Activated naive CD8-positive, alpha-beta T cell treated with anti-CD3 and anti-CD28 coated beads, Interleukin-2, amount 50 U/mL, for 24 hours (primary cell): ENCODE measurements at places on chromosomes 13 and 19.

DNA sequence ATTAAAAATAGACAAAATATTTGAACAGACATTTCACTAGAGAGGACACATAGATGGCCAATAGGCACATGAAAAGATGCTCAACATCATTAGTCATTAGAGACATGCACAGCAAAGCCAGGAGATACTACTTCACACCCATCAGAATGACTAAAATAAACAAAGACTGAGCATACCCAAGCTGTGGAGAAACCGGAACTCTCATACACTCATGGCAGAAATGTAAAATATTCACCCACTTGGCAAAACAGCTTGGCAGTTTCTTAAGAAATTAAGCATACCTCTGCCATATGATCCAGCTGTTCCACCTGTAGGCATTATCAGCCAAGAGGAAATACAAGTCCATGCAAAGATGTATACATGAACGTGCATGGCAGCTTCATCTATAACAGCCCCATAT, 213.4 kb downstream of the TSHZ3 start:
- no peak for DNase-seq

DNA sequence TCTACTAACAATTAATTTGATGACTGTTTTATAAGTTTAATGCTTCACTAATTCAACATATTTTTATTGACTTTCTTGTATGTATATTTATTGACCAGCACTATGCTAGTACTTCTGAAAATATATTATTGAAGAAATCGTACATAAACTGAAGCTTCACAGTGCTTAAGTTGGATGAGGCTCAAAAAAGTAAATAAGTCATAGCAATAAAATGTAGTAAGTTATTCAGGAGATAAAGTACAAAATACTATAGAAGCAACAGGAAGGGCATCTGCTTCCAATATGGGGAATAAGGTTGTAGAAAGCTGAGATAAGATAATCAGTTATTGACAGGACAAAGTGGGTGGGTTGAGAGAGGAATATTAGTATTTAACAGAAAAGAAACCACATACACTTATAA, 944.9 kb upstream of the MIR17HG start:
- DNase-seq: no peak

DNA sequence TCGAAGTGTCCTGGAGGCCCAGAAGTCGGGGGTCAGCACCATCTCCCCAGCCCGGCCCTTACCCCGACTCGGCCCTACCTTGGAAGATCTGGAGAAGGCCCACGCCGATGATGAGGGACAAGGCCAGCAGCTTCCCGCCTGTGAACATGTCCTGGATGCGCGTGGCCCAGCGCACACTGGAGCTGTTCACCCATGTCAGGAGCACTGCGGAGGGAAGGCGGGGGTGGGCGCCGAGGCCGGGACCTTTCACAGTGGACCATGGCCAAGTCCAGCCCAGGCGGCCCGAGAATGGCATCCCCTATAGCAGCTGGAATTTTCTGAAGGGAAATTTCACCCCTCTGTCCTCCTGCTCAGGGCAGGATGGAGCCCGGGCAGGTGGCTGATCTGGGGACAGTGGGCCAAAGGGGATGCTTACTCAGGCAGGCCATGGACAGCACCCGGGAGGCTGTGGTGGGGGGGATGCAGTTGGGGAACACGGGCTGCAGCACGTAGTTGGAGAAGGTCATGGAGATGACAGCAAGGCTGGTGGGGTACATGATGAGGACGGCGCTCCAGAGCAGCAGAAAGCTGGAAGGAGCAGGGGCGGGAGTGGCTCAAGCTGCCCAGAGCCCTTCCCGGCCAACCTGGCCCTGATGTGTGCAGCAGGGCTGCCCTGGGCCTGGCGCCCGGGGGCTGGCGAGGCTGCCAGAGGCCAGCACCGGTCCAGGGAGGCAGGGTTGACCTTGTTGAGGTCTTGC, 13.0 kb downstream of the SLC7A10 start:
- no peak for DNase-seq

DNA sequence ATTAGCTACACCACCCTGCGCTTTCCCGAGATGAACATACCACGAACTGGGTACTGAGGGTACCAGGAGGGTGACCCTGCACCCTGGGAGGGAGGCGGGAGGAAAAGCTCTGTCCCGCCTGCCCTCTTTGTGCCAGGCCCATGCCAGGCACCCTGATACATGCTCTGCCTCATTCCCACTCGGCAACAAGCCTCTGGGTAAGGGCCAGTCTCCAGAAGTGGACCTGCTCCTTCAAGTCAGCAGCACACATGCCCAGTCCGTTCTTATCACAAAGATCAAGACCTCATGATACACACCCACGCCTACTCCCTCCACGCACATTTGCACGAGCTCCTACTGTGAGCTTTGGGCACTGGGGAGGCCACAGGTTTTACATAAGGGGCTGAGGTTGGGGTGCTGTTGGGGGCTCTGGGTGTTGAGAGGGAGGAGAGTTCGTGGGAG, 2.0 kb upstream of the FFAR1 start:
- DNase-seq: no peak

DNA sequence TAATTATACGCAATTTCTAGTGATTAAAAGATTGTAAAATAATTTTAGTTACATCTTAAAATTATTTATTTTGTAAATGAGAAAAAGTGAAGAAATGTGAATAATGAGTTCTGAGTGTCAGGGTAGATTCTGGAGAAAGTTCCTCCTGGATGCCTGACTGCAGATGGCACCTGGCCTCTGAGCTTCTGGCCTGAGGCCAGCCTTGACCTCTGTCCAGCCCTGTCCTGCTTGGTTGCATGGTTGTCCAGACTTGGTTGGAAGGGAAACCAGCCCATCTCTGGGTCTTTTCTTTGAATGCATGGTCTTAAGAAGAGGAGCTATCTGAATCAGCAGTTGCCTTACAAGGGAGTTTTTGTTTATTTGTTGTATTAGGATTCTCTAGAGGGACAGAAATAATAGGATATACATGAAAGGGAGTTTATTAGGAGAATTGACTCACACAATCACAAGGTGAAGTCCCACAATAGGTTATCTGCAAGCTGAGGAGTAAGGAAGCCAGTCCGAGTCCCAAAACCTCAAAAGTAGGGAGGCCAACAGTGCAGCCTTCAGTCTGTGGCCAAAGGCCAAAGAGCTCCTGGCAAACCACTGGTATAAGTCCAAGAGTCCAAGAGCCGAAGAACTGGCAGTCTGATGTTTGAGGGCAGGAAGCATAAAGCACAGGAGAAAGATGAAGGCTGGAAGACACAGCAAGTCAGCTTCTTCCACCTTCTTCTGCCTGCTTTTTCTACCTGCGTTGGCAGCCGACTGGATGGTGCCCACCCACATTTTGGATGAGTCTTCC, 385.8 kb downstream of the ZNF536 start:
- DNase-seq: no peak

DNA sequence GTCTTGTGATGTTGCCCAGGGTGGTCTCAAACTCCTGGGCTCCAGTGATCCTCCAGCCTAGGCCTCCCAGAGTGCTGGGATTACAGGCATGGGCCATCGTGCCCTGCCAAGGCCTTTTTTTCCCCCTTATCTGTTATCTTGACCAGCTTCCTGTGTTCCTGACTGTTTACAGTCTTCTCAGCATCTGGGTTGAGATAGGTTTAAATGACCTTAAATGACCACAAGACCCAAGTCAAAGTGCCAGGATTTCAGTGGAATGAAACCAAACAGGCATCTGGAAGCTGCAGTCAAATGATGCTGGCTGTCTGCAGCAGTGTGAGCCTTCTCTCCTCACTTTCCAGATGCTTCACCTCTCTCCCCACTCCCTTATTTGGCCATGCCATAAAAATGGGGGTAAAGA, 114.2 kb upstream of the CLDN10 start:
- DNase-seq: no peak

- no peak for DNase-seq
Measured at GRCh38 chr13:33537026-33537425, 251.5 kb upstream of the STARD13 start.

GRCh38 chr13:66842766-66843165, 387.4 kb downstream of the PCDH9 start:
- DNase-seq: no peak

GRCh38 chr13:84917252-84917878, 881.9 kb downstream of the SLITRK6 start:
- DNase-seq: no peak

DNA sequence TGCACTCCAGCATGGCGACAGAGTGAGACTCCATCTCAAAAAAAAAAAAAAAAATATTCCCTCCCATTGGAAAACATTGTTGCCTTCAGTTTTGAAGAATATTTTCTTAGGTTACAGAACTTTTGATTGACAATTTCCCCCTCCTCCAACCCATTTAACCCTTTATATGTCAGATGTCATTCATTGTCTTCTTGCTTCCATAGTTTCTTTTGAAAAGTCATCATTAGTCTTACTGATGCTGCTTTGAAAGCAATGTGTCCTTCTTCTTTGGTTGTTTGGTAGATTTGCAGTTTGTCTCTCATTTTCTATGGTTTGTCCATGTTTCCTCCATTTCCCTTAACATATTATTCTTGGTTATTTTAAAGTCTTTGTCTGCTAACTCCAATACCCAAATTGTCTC, 25.4 kb downstream of the ZNF558 start:
- no peak for DNase-seq

DNA sequence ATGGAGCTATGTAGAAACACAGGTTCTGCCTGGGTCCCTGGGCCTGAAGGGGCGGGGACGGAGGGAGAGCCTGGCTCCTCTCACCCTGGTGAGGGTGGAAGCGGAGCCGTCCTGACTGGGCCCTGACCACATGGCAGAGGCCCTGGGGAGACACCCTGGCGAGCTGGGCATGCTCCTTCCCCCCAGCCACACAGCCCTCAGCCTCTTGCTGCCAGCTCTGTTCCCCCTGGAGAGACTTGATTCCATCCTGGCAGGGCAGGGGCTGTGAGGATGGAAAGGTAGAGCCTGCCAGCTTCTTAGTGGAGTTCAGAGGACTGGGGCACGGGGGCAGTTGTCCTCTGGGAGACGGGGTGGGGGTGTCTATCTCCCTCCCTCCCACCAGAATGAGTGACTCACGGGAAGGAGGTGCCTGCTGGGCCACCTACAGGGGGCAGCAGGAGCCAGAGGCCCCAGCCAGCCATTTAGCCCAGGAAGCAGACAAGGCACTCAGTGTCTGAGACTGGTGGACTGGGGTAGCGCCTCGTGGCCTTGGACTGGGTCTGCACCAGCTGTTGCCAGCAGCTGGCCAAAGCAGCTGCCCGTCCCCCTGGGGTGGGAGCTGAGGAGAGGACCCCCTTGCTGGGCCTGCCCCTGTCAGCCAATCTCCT, 22.8 kb upstream of the RNF17 start:
- no peak for DNase-seq

DNA sequence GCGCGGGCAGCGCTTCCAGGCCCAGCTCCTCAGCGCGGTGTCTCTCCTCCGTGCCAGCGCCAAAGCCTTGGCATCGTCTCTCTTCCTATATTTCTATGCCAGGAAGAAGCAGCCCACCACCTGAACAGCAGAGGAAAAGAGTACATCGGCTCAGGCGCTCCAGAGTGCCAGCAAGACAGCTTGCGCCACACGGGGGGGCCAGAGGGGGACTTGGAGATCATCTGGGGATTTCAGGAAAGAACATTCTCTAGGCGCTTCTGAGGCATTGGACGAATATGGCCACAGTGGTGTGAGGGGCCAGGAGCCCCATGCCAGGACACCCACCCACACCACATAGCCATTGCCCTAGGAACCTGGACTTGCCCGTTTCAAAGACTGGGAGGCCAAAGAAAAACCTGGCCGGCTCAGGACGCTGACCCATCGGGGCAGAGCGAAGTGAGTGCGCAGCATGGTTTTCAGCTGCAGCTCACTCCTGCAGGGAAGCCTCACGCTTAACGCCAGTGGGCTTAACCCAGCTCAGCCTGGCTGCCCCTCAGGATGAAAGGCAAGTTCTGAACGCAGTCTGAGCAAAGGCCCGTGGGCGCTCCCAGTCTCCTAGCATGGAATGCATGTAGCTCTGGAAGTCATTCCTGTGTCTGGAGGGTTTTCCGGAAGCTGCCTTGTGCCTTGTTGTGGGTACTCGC, 62.1 kb downstream of the GGACT start:
- no peak for DNase-seq

DNA sequence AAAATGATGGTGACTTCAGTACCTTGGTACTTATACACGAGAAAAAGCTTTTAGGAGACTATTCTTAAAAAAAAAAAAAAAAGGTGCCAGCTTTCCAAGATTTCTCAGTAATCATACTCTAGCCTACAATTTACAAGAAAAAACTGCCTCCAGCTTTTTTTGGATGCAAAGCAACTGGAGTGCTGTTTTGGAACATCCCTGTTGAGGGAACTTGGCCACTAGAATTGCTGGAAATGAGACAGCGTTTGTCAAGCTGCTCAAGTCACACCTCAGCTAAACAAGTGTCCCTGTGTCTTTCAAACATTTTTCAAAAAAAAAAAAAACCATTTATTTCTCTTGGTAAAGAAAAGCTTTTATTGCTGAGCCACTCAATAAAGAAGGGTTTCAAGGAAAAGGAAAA, 413.1 kb upstream of the ARGLU1 start:
- DNase-seq: no peak

DNA sequence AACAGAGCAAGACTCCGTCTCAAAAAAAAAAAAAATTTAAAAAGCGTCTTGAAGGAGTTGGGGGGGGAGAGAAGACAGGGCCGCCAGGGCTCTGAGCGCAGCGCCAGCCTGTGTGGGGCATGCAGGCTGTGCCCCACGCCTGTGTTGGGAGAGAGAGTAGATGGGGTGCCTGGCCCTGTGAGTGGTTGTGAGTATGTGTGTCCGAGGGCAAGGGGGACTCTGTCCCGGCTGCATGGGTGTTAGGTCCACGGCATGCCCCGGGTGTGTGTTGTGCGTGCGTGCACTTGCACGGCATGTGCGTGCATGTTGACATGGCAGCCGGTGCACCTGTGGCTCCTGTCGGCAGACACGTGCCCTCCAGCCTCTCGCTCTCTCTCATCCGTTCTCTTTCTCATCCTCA, 3.4 kb downstream of the MAP2K7 start:
- no peak for DNase-seq

DNA sequence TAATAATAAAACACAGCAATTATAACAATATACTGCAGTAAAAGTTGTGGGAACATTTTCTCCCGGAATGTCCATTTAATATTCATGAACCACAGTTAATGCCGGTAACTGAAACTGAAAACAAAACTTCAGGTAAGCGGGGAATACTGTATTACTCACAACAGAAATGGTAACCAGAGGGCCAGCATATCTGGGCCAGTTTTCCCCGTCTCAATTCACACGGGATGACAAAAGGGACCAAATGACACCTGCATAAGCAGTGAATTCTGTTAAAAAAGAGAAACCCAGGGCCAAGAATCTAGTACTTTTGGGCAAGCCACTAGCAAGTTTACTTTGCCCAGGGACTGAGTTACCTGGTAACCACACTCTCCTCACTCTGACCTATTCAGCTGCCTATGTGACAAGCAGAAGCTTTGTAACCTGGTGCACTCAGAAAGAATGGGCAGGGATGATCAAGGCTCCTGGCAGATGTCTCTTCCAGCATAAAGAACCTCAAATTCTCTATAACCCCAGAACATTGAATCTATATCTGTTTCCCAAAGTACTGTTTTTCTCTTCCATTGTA, 1171.2 kb downstream of the DIAPH3 start:
- DNase-seq: no peak

DNA sequence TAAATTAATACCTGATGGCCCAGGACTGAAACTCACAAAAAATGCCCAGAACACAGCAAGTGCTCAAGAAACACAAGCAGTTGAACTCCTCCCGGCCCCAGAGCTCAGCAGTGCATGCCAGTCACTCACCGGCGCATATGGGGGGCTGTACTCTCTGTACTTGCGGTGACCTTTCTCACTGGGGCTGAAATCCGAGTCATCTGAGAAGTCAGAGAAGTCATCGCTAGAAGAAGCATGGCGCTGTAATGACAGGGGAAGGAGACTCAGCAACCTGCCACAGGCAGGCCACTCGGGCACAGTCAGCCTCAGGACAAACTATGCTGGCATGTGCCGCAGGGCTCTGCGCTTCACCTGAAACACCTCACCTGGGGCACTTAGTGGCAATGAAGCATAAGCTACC, 19.7 kb downstream of the ZC3H4 start:
- DNase-seq: peak; percentile 49

GRCh38 chr19:2275588-2276428, 6.2 kb downstream of the PEAK3 start:
- no peak for DNase-seq
